ENCODE measurements at places on chromosomes 7 and 10.

DNA sequence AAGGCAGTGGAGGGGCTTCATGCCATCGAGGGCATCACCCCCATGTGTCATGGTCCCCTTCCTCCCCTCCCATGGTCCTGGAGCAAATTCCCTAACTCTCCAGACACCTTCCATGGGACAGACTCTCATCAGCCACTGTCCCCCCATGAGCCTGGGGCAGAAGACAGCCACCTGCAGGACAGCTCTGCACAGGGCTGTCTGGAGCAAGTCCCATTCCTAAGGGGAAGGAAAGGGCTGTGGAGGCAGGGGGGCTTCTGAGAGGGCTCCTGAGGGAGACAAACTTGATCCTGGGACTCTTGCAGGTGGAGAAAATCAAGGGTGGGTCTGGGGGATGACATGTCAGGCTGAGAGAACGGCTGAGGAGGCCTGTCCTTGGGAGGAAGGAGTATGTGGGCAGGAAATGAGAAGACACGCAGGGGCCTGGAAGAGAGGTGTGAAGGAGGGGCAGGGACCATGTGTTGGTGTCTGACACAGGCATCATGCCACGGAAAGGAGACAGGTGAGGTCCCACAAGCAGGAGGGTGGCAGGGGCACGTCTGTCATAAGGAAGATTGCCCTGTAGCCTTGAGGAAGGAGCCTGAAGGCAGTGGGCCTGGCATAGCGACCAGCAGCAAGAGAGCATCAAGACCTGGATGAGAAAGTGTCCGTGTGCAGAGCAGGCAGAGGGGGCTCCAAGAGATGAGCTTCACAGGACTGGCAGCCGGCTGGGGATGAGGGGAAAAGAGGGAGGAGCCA lies 14.4 kb upstream of the GDF10 start:
- DNase-seq = no peak

DNA sequence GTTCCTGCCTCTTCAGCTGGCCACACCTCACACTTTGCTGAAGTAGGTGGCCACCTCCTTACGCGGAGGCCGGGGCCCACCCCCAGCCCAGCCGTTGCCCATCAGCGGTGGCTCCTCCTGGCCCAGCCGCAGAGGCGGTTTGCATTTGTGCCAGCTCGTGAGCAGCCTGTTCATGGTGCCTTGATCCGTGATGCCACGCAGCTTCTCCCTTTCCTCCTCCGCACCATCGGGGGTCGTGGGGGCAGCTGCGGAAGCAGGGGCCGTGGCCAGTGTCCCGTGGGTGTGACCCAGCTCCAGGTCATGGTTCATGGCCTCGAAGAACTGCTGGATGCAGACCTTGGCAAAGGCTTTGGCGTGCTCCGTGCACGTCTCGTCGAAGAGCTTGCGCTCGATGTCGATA lies 3.1 kb upstream of the CALHM2 start:
- DNase-seq = no peak

- DNase-seq = peak; percentile 90
Measured at GRCh38 chr10:3791974-3792633, 7.1 kb upstream of the KLF6 start.

DNA sequence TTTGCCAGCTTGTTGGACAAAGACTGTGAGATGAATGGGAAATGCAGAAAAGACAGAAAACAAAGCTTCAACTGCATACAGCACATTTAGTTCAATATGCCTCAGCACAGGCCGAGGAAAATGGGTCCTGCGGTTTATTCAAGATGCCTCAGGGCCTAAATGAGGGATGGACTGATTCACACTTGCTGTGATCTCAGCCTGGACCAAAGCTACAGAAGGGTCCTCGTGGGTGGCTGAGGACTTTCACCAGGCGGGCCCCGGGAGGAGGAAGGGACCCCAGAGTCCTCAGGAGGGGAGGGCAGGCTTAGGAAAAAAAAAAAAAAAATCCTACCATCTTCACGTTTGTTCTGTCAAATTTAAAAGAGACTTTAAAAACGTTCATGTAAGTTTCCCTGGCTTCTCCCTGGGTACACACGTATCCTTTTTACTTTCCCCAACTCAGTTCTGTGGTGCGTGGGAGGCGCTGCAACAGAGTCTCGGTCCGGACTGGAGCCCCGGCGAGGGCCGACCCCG lies 624 bp upstream of the ZNF783 start:
- DNase-seq = peak; percentile 81

DNA sequence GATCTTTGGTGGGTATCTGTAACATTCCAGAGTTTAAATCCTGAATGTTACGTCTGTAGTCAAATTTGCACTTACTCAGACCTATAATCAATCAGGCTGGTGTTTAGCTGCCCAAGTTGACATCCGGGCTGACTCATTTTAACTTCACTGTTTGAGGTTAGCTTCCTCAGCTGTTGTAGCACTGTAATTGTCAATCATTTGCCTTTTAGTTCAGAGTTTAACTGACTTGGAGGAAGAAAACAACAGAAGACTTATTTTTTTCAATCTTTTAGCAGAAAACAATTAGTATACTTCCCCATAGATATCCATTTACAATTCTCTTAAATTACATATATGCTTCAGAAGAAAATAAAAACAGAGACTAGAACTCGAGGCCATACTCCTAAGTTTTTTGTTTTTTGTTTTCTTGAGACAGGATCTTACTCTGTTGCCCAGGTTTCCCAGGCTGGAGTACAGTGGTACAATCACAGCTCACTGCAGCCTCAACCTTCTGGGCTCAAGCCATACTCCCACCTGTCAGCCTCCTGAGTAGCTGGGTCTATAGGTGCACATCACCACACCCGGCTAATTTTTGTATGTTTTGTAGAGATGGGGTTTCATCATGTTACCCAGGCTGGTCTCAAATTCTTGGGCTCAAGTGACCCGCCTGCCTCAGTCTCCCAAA lies 38.5 kb upstream of the LRRC17 start:
- peak; percentile 83 for DNase-seq

DNA sequence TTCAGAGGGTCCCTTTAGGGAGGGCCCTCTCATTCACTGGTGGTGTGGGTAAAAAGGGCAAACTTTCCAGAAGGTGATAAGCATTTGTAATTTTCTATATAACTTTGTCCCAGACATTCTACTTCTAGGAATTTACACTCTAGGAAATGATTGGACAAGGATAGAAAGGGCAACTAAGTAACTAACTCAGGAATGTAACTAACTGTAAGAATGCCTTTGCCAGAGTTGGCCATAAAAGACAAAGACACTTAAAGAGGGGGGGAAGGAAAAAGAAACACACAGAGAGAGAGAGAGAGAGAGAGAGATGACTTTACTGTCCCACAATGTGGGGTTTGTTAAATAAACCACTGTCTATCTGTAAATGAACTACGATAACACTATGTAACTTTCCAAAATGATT lies 38.5 kb upstream of the ITPRID1 start:
- no peak for DNase-seq

GRCh38 chr10:124699471-124700292 lies 44.5 kb downstream of the FAM53B start:
- no peak for DNase-seq

DNA sequence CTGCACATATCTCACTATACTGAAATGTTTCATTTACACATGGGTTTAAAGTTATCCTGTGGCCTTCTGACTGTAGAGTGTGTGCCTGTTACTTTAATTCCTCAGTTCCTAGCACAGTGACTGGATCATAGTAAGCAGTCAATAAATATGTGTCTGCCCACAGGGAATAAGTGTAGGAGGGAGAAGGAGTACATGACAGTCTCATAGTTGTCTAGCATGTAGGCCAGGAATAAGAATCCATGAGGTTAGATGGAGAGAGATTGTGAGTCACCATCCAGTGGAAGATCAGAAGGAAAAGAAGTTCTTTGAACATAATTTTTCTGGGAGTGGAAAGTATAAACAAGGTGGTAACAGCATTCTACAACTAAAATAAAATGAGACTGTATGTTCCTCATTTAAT lies 36.6 kb upstream of the SEMA3A start:
- peak; percentile 75 for DNase-seq

DNA sequence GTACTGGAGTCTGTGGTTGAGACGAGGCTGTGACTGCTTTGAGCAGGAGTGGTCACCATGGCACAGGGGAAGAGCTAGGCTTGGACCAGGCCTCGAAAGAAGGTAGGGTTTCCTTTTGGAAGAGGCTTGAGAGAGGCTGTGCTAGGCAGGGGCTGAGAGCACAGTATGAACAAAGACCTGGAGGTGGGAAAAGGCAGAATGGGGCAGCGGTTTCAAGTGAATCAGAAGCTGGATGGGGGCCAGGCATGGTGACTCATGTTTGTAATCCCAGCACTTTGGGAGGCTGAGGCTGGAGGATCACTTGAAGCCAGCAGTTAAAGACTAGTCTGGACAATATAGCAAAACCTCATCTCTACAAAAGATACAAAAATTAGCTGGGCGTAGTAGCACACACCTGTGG lies 65.9 kb downstream of the CLIP2 start:
- DNase-seq = peak; percentile 87

GRCh38 chr10:86335831-86336230 lies 30.8 kb downstream of the GRID1 start:
- DNase-seq = no peak

DNA sequence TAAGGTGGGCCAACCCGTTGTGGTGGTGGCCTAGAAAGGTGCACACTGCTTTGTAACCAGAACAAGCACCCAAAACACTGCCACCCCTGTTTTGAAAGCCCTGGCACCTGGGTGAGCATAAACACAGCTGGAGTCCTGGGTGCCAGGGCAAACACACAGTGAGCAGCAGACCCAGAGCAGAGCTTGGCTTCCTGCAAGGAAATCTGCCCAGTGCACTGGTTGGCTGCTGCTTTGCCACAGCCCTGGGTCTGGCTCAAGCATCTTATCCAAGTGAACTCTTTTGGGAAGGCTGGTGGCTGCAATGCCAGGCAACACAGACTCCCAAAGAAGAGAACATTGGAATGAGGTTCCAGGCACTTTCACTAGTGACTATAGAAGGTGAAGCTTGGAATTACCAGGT lies 145.5 kb upstream of the PDE1C start:
- DNase-seq = no peak

DNA sequence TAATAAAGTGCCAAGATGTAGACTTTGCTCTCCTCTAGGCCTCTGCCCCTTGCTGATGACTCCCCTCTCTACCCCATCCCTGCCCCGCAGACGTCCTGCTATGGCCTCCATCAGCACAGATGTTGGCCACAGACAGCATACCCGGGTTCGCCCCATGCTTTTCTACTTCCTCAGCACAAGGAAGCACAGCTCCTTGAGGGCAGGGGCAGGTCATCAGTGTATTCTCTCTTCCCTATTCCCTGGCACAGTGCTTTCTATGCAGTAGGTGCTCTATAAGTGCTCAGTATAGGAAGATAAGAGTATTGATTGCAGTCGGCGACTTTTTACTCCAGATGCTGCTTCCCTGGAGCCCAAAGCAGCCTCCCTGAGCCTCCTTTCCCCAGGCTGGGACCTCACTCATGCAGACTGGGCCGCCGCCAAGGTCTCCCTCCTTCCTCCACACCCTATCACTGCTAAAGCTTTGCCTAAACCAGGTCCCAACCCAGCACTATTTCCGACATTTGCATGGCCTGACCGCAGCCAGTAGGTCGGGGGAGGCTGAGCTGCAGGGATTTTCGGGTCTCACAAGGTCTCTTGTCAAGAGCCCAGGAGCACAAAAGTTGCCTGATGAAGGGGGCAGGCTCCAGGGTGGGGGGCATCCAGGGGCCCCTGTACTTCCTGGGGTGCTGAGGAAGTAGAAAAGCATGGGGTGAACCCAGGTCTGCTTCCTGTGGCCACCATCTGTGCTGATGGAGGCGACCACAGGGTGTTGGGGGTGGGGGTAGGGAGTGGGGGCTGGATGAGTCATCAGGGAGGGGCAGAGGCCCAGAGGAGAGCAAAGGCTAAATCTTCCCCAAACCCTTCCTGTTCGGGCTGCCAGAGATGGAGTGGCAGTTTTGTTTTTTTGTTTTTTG lies 8.0 kb downstream of the CALHM3 start:
- peak; percentile 30 for DNase-seq

- no peak for DNase-seq
Measured at GRCh38 chr7:10632712-10633111, 341.0 kb upstream of the PHF14 start.

GRCh38 chr10:110357252-110357780 lies 52.6 kb upstream of the SMNDC1 start:
- DNase-seq = peak; percentile 91

- peak; percentile 51 for DNase-seq
Measured at GRCh38 chr7:102061981-102062390, 224.7 kb upstream of the SH2B2 start.

- DNase-seq = peak; percentile 68
Measured at GRCh38 chr7:100865372-100865911, 1.7 kb upstream of the TRIP6 start.

GRCh38 chr10:54009672-54010071 lies 791.4 kb downstream of the PCDH15 start:
- DNase-seq = no peak

- peak; percentile 67 for DNase-seq
Measured at GRCh38 chr10:77601488-77601887, 36.1 kb downstream of the KCNMA1 start.

GRCh38 chr10:112343056-112343806 lies 30.7 kb upstream of the ACSL5 start:
- DNase-seq = no peak

DNA sequence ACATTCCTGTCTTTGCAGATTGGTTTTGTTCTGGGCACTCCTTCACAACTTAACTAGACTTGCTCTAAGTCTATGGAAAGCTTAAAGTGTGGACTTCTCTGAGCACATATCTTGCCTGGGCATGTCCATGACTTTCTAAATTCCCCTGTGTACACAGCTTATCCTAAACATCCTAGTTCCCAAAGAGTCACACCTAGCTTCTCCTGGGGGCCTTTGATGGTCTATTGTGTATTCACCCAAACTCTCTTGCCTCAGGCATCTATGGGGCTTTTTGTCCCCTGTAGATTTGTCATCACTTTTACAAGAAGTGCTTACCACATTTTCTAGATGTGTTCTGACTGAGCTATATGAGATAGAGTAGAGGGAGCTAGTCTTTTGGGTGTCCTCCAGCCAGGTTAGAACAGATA lies 12.2 kb upstream of the ZNF488 start:
- DNase-seq = peak; percentile 11

DNA sequence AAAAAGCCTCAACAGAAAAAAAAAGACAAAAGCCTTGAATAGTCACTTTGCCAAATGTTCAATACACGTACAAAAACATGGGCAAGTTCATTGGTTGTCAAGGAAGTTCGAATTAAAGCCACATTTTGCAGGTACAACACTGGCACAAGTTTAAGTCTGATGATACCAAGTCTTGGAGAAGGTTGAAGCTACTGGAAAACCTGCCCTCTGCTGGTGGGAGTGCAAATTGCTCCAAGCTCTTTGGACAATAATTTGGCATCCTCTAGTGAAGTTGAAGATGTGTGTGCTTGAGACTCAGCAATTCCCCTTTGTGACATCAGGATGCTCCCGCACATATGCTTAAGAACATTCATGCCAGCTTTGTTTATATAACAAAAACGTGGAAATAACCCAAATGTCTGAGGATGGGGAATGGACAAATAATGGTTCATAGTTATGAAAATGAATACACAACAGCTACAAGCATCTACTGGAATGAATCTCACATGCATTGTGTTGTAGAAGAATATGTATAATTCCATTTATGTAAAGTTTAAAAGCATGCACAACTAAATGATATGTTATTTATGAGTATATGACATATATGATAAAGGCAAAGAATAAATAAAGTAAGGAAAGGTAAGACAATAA lies 120.0 kb upstream of the PLPP4 start:
- peak; percentile 36 for DNase-seq

- no peak for DNase-seq
Measured at GRCh38 chr10:6035931-6036575, 26.1 kb downstream of the IL2RA start.

- no peak for DNase-seq
Measured at GRCh38 chr7:2148189-2148588, 84.6 kb downstream of the MAD1L1 start.

GRCh38 chr10:22894714-22895113 lies 33.1 kb upstream of the ARMC3 start:
- peak; percentile 23 for DNase-seq
